Stimulated activated CD4-positive, alpha-beta T cell treated with anti-CD3 and anti-CD28 coated beads, Interleukin-1b, Interleukin-23, amount 100 ng/mL, for 1 hour (primary cell): ENCODE measurements at places on chromosomes 7 and 10.

DNA sequence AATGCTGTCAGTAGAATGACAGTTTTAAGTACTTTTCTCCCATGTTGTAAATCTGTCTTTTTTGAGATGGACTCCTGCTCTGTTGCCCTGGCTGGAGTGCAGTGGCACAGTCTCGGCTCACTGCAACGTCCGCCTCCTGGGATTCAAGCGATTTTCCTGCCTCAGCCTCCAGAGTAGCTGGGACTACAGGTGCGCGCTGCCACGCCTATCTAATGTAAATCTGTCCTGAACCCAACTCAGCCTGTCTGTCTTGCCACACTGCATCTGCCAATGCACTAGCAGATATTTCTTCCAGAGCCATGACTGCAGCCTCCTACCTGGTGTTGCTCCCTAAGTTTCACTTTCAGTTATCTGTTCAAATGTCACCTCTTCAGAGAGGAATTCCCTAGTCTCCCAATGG is 264.1 kb downstream of the PHF14 start:
- no peak for DNase-seq

- DNase-seq: no peak
Observed at GRCh38 chr10:4162571-4163286, 377.7 kb upstream of the KLF6 start.

DNA sequence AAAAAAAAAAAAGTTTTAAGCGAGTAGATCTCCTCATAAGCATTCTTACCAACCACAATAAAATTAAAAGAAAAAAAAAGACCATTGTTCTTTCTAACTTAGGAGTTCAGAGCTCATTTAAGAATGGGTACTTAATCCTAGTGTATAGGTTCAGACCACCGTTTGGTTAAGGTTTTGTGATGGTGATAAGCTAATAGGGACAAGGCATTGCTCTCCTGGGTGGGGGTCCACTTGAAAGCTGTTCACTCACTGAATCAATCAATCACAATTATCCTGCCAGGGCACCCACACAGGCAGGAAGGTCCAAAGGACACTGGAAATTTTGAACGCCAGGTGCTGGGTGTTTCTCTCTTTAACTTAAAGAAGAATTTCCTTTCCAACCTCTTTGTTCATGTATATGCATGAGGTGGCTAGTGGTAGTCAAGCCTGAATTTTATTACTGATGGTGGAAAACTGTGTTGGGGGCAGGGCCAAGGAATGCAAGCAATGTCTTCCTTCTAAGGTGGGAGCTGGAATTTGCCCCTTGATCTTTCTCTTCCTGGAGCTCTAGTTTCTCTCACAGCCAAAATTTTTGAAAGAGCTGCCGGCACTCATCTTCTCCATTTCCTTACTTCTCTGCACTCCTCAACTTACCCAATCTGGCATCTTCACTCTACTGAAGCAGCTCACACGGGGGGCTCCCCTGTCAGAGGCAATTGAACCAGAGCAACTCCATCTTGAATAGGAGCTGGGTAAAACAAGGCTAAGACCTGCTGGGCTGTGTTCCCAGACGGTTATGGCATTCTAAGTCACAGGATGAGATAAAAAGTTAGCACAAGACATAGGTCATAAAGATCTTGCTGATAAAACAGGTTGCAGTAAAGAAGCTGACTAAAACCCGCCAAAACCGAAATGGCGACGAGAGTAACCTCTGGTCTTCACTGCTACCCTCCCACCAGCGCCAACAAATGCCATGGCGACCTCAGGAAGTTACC is 7.5 kb upstream of the FAM131B start:
- no peak for DNase-seq

GRCh38 chr10:75110006-75110632 is 1.3 kb upstream of the SAMD8 start:
- no peak for DNase-seq

GRCh38 chr7:32390210-32390609 is 100.0 kb downstream of the LSM5 start:
- DNase-seq: no peak
